Heart left ventricle (tissue), 16 donors: ENCODE measurements at places on chromosomes 16 and 17. TPM values are rescaled to one million over a fixed set of nuclear protein-coding genes. Genes with fewer than 3 reads are reported as not detected.

- H3K4me3 ChIP-seq: no peak overlapping the region
- DNase-seq: no peak
- H3K36me3 ChIP-seq: no peaks in the 10 kb centered on the region
- peaks cover 10% of the 10 kb centered on the region for H3K27me3 ChIP-seq
- H3K27ac ChIP-seq: no peak overlapping the region
Observed at GRCh38 chr17:51353296-51353695, 93.0 kb downstream of the UTP18 start.

TIGD7 gene
- 8.9 TPM for total RNA-seq

GRCh38 chr17:74543891-74544760 lies 1.8 kb downstream of the CD300C start:
- H3K36me3 ChIP-seq: no peaks in the 10 kb centered on the region
- H3K27ac ChIP-seq: no peak overlapping the region
- H3K27me3 ChIP-seq: no peaks in the 10 kb centered on the region
- no peak overlapping the region for H3K4me3 ChIP-seq
- no peak for DNase-seq

- peaks cover 15% of the 10 kb centered on the region for H3K4me1 ChIP-seq
- H3K27me3 ChIP-seq: no peaks in the 10 kb centered on the region
- H3K4me3 ChIP-seq: no peak overlapping the region
- peaks cover 26% of the 10 kb centered on the region for H3K36me3 ChIP-seq
- no peak for DNase-seq
Observed at GRCh38 chr16:12057266-12057665, 80.7 kb downstream of the SNX29 start.

GRCh38 chr17:28125526-28126378 lies 83.3 kb downstream of the NLK start:
- no peak for DNase-seq
- H3K4me3 ChIP-seq: no peak overlapping the region
- H3K27ac ChIP-seq: no peak overlapping the region
- H3K4me1 ChIP-seq: peaks cover 4% of the 10 kb centered on the region

RNF222 gene
- total RNA-seq: not detected

DNA sequence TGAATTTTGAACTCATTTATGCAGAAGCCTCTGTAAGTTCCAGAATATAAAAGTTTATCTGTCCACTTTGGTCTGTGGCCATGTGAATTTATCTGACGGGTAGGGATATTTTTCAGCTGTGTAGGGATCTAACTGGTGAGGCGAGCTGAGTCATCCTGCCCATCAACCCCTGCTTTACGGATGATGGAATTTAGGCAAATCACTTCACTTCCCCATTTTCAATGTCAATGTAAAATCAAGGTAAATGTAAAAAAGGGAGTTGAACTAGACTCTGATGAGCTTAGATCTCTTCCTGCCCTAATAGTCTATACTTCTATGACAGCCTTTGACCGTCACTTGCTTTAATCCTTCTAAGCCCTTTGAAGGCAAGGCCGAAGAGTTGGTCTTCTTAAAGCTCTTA lies 2.6 kb downstream of the SLC16A6 start:
- peaks cover 2% of the 10 kb centered on the region for H3K4me1 ChIP-seq
- DNase-seq: no peak
- peaks cover 6% of the 10 kb centered on the region for H3K27me3 ChIP-seq

DNA sequence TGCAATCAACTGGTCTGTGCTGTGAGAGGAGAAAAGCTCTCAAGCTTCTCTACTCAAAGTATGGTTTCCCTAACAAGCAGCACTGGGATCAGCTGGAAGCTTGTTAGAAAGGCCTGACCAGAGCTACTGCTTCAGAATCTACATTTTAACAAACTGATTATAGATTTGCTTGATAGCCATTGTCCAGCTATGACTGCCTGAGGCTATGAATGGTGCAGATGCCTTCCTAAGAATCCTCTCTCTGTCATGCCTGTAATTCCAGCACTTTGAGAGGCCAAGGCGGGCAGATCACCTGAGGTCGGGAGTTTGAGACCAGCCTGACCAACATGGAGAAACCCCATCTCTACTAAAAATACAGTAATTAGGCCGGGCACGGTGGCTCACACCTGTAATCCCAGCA lies 28.6 kb downstream of the PKD1L3 start:
- no peak overlapping the region for H3K4me3 ChIP-seq
- no peak overlapping the region for H3K27ac ChIP-seq
- DNase-seq: no peak
- no peaks in the 10 kb centered on the region for H3K27me3 ChIP-seq
- H3K36me3 ChIP-seq: no peaks in the 10 kb centered on the region

MYBBP1A gene
- total RNA-seq: 25.1 TPM

DNA sequence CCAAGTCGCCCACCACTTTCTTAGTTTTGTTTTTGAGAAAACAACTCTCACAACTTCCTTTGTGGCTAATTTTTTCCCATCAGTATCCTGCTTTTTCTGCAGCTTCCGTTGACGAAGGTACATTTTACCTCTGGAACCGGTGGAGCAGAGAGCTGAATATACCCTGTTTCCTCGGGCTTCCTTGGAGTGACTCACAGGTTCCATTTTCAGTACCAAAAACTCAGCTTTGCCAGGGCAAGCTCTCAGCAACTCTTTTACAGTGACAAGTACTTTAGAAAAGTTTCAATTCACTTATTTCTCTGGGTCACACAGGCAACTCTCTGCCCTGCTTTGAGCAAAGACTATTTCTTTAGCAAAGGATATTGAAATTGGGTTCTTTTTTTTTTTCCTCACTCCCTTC lies 318.9 kb downstream of the SNX29 start:
- H3K27me3 ChIP-seq: no peaks in the 10 kb centered on the region
- no peak for DNase-seq
- H3K27ac ChIP-seq: no peak overlapping the region
- H3K4me3 ChIP-seq: no peak overlapping the region
- no peaks in the 10 kb centered on the region for H3K36me3 ChIP-seq

GRCh38 chr17:34178092-34178491 lies 77.0 kb upstream of the CCL2 start:
- H3K4me3 ChIP-seq: no peak overlapping the region
- no peak for DNase-seq
- no peak overlapping the region for H3K27ac ChIP-seq
- peaks cover 8% of the 10 kb centered on the region for H3K4me1 ChIP-seq
- no peaks in the 10 kb centered on the region for H3K36me3 ChIP-seq

DNA sequence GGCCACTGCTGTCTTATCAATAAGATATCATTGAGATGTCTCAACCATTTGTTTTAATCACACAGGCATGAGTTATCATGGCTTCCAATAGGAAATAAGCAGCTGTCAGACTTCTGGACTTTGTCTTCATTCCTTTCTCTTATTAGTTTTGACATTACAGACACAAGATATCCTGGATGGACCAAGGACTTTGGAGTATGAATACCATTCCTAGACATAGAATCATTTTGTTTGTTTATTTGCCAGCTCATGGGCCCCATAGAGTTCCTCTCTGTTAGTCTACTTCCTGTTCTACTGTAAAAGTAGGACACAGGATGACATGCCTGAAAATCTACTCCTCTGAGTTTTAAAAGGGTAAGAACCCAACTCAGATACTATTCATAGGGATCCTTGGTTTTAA lies 77.7 kb upstream of the KCNJ16 start:
- H3K36me3 ChIP-seq: no peaks in the 10 kb centered on the region
- H3K27ac ChIP-seq: no peak overlapping the region
- H3K27me3 ChIP-seq: no peaks in the 10 kb centered on the region
- no peaks in the 10 kb centered on the region for H3K4me1 ChIP-seq
- H3K4me3 ChIP-seq: no peak overlapping the region

CSH1 gene
- total RNA-seq: not detected

MRPL28 gene
- total RNA-seq: 77.7 TPM

DNA sequence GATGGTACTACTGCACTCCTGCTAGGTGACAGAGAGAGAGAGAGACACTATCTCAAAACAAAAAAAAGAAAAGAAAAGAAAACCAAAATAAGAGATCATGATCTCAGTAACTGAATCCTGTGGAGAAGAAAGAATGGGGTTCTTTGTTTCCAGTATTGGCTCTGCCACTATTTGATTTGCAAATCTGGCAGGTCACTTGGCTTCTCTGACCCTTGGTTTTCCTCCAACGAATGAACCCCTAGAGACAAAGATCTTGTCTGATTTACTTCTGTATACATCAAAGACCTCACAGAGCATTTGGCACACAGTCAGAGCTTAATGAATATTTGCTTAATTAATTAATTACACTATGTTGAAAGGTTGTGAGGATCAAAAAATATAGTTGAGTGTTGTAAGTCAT lies 47.9 kb upstream of the NLK start:
- no peak overlapping the region for H3K4me3 ChIP-seq
- no peaks in the 10 kb centered on the region for H3K4me1 ChIP-seq
- no peak for DNase-seq
- H3K27me3 ChIP-seq: no peaks in the 10 kb centered on the region
- H3K36me3 ChIP-seq: no peaks in the 10 kb centered on the region

DNA sequence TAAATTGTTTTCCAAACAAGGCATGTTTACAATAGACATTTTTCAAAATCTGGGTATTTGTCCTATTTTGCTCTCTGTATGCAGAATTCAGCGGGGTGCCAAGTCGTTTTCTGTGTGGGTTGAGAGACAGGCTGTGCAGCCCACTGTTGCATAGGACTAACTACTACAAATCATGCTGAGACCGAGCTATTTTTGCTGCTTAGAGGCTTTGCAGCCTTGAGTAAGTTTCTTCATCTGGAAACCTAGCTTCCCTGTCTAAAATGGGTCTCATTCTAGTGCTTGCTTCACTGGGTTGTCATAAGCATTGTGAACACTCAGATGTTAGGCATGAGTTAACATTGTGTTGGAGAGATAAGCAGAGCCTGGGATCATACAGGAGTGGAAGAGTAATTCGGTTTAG lies 1.3 kb downstream of the PRPSAP2 start:
- H3K27ac ChIP-seq: no peak overlapping the region
- H3K4me3 ChIP-seq: peak overlapping the region; percentile 99
- H3K36me3 ChIP-seq: no peaks in the 10 kb centered on the region
- no peaks in the 10 kb centered on the region for H3K27me3 ChIP-seq
- no peak for DNase-seq

- H3K27ac ChIP-seq: no peak overlapping the region
- H3K4me1 ChIP-seq: peaks cover 6% of the 10 kb centered on the region
- no peak for DNase-seq
- no peaks in the 10 kb centered on the region for H3K36me3 ChIP-seq
- no peak overlapping the region for H3K4me3 ChIP-seq
- no peaks in the 10 kb centered on the region for H3K27me3 ChIP-seq
Observed at GRCh38 chr17:43468691-43469139, 15.1 kb upstream of the DHX8 start.

DNA sequence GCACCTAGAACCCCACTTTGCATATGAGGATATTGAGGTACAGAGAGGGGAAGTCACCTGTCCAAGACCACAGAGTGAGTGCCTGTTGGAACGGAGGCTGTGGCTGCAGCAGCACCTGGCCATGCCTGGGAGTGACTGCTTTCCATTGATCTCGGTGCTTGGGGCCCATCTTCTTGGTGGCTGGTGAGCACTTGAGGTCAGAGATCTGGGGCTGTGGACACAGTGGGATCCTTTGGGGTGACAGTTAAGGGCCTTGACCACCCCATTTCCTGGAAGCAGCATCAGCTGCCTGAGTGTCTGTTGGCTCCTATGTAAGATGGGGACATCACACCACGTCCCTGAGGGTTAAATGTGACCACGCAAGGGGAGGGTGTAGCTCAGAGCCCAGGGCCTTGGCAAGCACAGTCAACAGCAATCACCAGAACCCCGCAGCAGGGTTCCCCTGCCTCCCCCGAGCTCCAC lies 111.7 kb downstream of the IRF8 start:
- H3K4me3 ChIP-seq: no peak overlapping the region
- H3K4me1 ChIP-seq: peaks cover 7% of the 10 kb centered on the region
- no peak overlapping the region for H3K27ac ChIP-seq
- peaks cover 17% of the 10 kb centered on the region for H3K27me3 ChIP-seq
- DNase-seq: no peak

- H3K4me3 ChIP-seq: no peak overlapping the region
- no peak for DNase-seq
- H3K36me3 ChIP-seq: no peaks in the 10 kb centered on the region
Observed at GRCh38 chr16:11340710-11341109, 4.5 kb upstream of the RMI2 start.

- no peaks in the 10 kb centered on the region for H3K36me3 ChIP-seq
- no peak for DNase-seq
- no peaks in the 10 kb centered on the region for H3K27me3 ChIP-seq
- H3K4me3 ChIP-seq: no peak overlapping the region
- no peak overlapping the region for H3K27ac ChIP-seq
Observed at GRCh38 chr17:4487820-4488716, 10.6 kb upstream of the SPNS2 start.

C1QL1 gene
- 1.00 TPM for total RNA-seq

DNA sequence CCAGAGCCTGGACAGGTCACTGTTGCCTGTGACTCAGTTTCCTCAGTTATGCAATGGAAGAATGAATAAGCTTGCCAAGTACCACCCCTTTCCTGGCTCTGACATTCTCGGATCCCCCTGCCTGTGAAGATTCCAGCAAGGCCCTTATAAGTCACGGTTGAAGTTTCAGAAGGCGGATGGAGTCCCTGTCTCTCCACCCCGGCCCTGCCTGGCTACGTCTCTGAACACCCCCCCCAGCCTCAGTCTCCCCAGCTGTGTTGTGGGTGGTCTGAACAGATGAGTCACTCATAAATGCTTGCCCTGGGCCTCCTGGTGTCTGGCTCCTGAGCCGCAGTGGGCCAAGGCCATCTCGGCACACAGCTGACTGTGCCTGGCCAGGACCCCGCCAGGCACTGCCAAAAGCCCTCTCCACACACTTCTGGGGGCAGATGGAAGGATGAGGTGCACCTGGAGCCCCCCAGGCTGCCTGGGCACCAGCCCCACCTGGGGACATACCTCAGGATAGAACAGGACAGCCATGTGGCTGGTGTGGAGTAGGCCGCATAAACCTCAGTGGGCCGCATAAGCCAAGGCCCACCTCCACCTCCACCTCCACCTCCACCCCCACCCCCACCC lies 15.4 kb downstream of the VASN start:
- no peaks in the 10 kb centered on the region for H3K36me3 ChIP-seq
- peak overlapping the region; percentile 64 for H3K27ac ChIP-seq
- H3K4me3 ChIP-seq: no peak overlapping the region
- no peaks in the 10 kb centered on the region for H3K27me3 ChIP-seq
- DNase-seq: no peak
